Activated CD4-positive, alpha-beta T cell treated with anti-CD3 and anti-CD28 coated beads, Interleukin-2, amount 10 ng/mL, durations not matched to agents 7 days and 5 days (primary cell): ENCODE measurements at places on chromosomes 7 and 10.

GRCh38 chr7:39855325-39855674 lies 94.8 kb upstream of the CDK13 start:
- DNase-seq = no peak
- H3K4me3 ChIP-seq = peak overlapping the region; percentile 64
- no peaks in the 10 kb centered on the region for H3K36me3 ChIP-seq

GRCh38 chr10:72802332-72802731 lies 91.2 kb upstream of the OIT3 start:
- no peak overlapping the region for H3K4me3 ChIP-seq
- peaks cover 2% of the 10 kb centered on the region for H3K36me3 ChIP-seq
- DNase-seq = no peak
- peaks cover 10% of the 10 kb centered on the region for H3K4me1 ChIP-seq
- no peaks in the 10 kb centered on the region for H3K27me3 ChIP-seq
- no peak overlapping the region for H3K27ac ChIP-seq

GRCh38 chr10:131195558-131196159 lies 115.9 kb downstream of the TCERG1L start:
- no peaks in the 10 kb centered on the region for H3K4me1 ChIP-seq
- no peaks in the 10 kb centered on the region for H3K36me3 ChIP-seq
- no peaks in the 10 kb centered on the region for H3K27me3 ChIP-seq

DNA sequence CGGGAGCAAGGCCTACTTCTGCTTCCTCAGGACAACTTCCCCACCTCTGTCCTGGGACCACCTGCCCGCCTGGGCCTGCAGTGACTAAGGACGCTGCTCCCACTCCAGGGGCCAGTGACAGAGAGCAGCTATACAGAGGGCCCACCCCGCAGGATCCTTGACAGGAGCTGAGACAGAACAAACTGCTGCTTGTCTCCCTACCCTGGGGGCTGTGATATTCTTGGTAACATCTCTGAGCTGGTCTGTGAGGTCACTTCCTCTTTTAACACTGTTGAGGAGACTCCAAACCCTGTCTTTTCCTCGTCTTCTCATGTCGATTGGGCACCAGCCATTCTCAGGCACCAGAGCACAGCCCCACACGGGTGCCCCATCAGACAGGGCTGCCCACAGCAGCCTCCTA lies 6.9 kb upstream of the MRPS24 start:
- no peak overlapping the region for H3K4me3 ChIP-seq
- H3K27me3 ChIP-seq = no peaks in the 10 kb centered on the region
- no peaks in the 10 kb centered on the region for H3K4me1 ChIP-seq
- no peak for DNase-seq
- no peak overlapping the region for H3K27ac ChIP-seq

DNA sequence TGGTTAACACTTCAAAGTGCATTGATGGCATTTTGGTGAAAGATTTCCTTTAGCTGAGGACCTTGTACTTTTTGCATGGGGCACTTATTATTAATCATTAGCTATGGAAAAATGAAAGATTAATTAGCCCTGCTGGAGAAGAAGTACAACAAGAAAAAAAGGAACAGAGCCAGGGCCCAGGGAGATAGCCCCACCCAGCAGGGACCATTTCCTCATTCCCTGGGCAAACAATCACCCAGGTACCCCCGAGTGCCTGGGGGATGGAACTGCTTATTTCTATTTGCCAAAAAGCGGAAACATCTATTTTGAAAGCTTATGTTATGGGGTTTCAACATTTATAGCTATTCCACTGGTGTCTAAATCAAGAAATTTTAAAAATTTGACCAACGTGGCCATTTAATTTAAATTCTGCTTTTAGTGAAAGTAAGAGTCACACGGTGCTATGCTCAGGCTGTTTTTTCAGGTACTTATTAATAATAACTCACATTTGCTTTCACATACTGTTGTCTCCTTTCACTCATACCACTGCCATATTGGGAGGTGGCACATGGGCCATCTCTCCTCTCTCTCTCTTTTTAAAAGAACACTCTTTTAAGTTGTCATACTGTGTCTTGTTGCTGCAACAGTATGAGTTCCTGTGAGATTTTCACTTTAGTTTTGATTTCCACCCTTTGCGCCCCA lies 143.6 kb upstream of the KIF5B start:
- no peak overlapping the region for H3K4me3 ChIP-seq
- DNase-seq = no peak
- no peaks in the 10 kb centered on the region for H3K27me3 ChIP-seq
- H3K27ac ChIP-seq = no peak overlapping the region

DNA sequence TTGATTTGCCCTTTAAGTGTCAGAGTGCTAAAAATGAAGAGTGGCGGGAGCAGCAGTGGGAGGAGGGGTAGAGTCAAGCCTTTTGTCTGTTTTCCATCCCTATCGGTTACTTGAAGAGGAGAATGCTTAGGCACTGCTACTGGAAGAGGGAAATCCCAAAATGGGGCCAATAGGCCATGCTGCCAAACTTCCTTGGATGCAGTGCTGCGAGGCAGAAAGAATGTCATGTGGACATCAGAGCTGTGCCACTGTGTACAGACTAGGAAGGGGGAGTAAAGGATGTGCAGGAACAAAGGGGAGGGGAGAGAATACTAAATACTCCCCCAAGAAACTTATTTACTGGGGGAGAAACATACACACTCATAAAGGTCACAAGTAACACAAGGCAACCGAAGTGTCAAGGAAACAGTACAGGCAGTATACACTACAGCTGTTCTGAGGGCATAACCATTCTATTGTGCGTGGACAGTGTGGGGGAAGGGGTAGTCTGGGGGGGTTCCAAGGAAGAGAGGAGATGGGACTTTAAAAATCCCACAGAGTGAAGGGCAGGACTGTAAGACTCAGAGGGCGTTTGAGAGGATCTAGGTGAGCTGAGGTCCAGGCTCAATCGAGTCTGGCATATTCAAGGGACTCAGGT lies 228.7 kb upstream of the PLXNA4 start:
- H3K36me3 ChIP-seq = no peaks in the 10 kb centered on the region
- H3K4me1 ChIP-seq = no peaks in the 10 kb centered on the region
- H3K4me3 ChIP-seq = no peak overlapping the region
- no peaks in the 10 kb centered on the region for H3K27me3 ChIP-seq
- no peak overlapping the region for H3K27ac ChIP-seq

DNA sequence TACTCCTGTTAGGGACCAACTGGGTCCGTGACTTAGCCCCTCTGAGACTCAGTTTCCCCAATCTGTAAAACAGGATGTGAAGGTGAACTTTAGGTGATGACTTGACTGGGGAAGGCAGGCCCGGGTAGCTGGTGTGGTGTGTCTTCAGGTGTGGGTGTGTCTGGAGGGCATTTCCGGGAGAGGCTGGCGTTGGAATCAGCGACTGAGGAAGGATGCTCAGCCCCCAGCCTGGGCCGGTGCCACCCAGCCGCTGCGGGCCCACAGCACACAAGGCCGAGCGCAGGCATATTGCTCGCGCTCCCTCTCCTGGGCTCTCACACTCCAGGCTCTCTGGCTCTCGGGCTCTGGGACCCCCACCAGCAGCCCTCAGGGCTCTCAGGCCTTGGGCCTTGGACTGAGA lies 31.7 kb upstream of the CNPY1 start:
- no peak overlapping the region for H3K4me3 ChIP-seq
- H3K4me1 ChIP-seq = peaks cover 2% of the 10 kb centered on the region
- H3K27me3 ChIP-seq = peaks cover 11% of the 10 kb centered on the region
- H3K36me3 ChIP-seq = no peaks in the 10 kb centered on the region

DNA sequence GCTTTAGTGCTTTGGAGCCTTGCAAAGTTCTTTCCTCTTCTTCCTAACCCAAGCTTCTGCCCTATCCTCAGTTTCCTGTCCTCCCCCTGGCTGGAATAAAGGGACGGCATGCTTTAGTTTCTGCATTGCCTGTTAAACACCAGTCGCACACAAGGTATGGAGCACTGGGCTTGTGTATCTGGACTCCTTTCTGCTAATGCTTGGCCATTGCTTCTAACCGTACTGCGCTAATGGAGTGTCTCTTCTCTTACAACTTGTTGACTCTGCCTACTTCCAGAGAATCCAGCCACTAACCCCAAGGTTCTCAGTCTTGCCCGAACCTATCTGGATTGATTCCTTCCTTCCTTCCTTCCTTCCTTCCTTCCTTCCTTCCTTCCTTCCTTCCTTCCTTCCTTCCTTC lies 120.6 kb downstream of the REEP3 start:
- no peak for DNase-seq
- H3K36me3 ChIP-seq = no peaks in the 10 kb centered on the region
- H3K27ac ChIP-seq = no peak overlapping the region
- H3K4me3 ChIP-seq = no peak overlapping the region
- no peaks in the 10 kb centered on the region for H3K27me3 ChIP-seq

- no peak overlapping the region for H3K27ac ChIP-seq
- no peak overlapping the region for H3K4me3 ChIP-seq
- no peaks in the 10 kb centered on the region for H3K27me3 ChIP-seq
- H3K4me1 ChIP-seq = no peaks in the 10 kb centered on the region
- no peak for DNase-seq
These were observed 94.0 kb upstream of the LANCL2 start for GRCh38 chr7:55271069-55271626.

- DNase-seq = peak; percentile 6
- H3K4me3 ChIP-seq = no peak overlapping the region
- no peaks in the 10 kb centered on the region for H3K36me3 ChIP-seq
- H3K27me3 ChIP-seq = peaks cover 19% of the 10 kb centered on the region
- no peak overlapping the region for H3K27ac ChIP-seq
These were observed 16.5 kb upstream of the CHN2 start for GRCh38 chr7:29177963-29178600.

DNA sequence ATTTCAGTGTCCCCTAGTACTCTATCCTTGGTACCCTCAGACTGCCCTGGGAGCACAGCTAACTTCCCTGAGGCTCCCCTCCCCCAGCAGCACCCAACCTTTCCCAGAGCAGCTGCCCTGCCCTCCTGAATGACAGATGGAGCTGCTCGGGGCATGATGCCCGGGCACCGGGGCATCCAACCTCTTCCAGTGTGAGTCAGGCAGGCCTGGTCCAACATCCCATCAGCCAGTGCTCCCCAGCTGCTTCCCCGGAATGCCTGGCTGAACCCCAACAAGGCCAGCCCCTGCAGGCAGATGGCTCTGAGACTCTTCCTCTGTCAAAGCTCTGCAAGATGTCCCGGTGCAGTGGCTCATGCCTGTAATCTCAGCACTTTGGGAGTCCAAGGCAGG lies 11.9 kb upstream of the TSPAN15 start:
- no peaks in the 10 kb centered on the region for H3K36me3 ChIP-seq
- H3K27ac ChIP-seq = no peak overlapping the region
- H3K4me3 ChIP-seq = no peak overlapping the region
- peaks cover 15% of the 10 kb centered on the region for H3K27me3 ChIP-seq
- H3K4me1 ChIP-seq = peaks cover 1% of the 10 kb centered on the region

DNA sequence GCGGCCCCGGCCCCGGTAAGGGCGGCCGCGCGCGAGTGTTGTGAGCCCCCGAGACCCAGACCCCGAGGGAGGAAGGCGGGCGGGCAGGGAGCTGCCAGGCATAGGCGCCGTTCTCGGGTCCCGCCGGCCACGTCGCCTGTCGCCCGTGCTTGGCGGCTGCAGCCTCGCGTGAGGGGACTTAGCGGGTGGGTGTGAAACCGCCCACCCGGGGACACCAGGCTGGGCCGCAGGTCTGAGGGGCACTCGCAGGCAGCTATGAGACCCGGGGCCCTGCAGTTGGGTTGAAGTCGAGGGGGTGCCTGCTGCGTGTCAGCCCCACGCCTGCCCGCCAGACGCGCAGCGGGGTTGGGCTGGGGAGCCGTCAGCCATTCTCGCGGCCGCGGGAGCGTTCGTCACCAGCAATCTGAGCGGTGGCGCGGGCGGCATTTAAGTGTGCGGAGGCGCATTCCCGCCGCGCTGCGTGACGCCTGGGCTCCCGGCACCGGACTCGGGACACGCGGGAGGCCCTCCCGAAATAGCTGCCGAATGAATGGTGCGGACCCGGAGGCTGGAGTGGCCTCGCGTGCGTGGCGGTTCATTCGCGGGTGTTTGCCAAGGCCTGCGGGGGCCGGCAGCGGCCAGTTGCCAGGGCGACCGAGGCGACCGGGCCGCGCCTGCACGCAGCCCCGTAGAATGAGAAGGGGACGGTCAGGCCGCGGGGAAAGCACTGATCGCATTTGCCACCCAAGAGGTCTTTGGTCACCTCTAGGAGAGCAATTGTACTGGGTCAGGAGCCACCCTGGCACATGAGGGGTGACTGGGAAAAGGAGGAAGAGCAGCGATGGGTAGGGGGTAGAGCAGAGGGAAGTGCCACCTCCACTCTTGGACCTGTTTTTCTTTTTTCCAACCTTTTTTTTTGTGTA lies 750 bp downstream of the ZNF398 start:
- H3K4me3 ChIP-seq = peak overlapping the region; percentile 87
- no peaks in the 10 kb centered on the region for H3K27me3 ChIP-seq
- H3K36me3 ChIP-seq = peaks cover 15% of the 10 kb centered on the region
- peak; percentile 66 for DNase-seq

DNA sequence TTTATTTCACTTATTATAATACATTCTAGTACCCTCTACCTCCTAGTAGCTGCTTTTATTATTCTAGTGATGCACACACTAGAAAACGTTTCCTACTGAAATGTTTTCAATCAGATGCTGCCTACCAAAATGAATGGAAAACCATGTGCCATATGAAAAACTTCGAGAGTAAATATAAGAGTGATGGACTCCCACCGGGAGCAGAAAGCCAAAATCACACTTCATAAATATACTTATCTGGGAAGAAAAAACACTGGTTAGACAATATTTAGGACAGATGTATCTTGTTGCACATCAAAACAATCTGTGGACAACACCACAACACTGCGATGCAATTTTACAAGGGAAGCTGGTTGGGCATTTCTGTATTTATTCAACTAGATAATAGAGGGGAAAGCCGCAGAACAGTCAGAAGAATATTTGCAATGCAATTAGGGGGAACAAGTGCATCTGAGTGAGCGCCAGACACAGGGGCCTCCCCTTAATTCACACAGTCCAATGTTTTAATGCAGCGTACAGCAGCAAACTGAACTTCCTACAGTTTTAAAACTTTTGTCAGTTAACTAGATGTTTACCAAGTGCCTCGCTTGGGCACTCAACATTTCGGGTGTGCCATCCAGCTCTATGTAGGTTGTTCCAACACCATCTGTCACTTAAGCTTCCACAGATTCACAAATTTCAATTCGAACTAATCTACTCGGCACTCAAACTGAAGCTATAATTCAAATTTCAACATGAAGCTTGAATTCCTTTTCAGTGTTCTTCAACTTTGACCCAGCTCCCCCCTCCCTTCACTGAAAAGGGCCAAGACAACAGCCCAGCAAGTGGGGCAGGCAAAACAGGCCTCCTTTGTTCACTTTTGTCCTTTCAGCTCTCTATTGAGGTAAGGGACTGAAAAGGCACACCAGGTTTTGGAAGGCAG lies 7.4 kb downstream of the NRCAM start:
- no peak for DNase-seq
- H3K4me3 ChIP-seq = no peak overlapping the region
- no peaks in the 10 kb centered on the region for H3K4me1 ChIP-seq
- peaks cover 25% of the 10 kb centered on the region for H3K27me3 ChIP-seq

- no peak overlapping the region for H3K27ac ChIP-seq
- H3K36me3 ChIP-seq = peaks cover 14% of the 10 kb centered on the region
- DNase-seq = no peak
- H3K4me1 ChIP-seq = peaks cover 6% of the 10 kb centered on the region
- no peak overlapping the region for H3K4me3 ChIP-seq
These were observed 119.2 kb downstream of the LRRC4 start for GRCh38 chr7:127911968-127912511.

- no peak overlapping the region for H3K4me3 ChIP-seq
- H3K4me1 ChIP-seq = peaks cover 36% of the 10 kb centered on the region
- H3K27me3 ChIP-seq = no peaks in the 10 kb centered on the region
- peak; percentile 84 for DNase-seq
These were observed 148.2 kb downstream of the CELF2 start for GRCh38 chr10:11165591-11166543.

- H3K36me3 ChIP-seq = no peaks in the 10 kb centered on the region
- peak within 1 kb of the TSS; percentile 68 for H3K4me3 ChIP-seq
- no peaks in the 10 kb centered on the region for H3K27me3 ChIP-seq
- H3K27ac ChIP-seq = peak within 1 kb of the TSS; percentile 25
- H3K4me1 ChIP-seq = peaks cover 17% of the 10 kb centered on the region
These were observed at the start of gene MICALL2 for GRCh38 chr7:1458683-1459511. MICALL2 (minus strand) TSS chr7:1459470; CDS start chr7:1459326, 144 bp downstream.
